ENCODE measurements at places on chromosomes 5 and 9.
A peak's percentile ranks its signal among the peaks of the same experiment; 100 is the strongest.

DNA sequence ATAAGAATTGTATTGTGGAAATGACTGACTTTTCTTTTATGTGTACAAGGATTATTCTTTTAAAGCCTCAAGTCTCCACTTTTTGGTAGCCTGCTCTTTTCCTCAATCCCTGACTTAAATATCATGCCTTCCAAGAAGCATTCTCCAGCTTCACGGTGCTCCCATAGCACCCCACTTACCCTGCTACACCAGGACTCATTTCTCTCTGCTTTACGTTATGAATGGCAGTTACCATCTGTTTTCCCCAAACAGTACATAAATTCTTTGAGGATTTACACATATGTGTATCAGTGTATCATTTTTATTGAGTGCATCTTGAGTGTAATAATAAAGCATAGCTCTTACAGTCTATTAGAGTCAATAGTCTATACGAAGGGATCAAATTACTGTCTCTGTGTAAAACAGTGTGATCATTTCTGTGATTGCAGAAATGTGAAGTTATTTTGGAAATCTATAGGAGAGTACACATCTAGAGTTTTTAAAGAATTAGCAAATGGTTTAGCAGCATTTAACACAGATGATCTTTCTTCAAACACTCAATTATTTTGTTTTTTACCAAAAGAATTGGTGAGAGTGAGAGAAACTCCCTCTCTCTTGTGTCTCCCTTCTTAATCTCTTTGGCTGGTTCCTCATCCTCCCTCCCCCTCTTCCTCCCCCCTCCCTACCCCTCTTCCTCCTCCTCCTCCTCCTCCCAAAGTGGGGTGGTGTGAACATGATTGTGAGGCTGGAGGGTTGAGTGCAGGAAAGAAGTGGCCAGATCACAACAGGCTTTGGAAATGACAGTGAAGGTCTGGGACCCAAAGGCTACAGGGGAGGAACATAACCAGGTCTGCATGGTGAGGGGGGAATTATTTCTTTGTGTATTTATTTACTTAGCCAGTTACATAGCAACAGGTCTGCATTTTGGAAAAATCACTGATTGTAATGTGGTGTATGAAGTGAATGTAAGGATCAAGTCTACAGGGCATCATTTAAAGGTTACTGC, 27.6 kb upstream of the ECM2 start:
- DNase-seq = no peak

GRCh38 chr9:25935188-25935587, 256.9 kb upstream of the TUSC1 start:
- no peak for DNase-seq

DNA sequence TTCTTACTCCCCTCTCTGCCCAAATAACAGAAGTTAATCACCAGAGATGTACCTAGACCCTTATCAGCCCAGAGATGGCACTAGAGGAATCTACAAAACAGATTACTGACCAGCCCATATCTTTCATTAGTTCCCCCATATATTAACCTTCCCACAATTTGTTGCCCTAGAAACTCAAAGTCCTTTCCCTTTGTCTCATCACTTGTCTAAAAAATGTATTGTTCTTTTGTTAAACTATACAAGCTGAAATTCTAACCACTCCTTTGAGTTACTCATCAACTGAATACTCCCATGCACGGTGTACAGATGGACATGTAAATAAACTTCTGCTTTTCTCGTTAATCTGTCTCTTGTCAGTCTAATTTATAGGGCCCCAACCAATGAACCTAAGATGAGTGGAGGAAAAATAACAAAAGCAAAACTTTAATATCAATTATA, 130.9 kb downstream of the CCDC192 start:
- peak; percentile 33 for DNase-seq

DNA sequence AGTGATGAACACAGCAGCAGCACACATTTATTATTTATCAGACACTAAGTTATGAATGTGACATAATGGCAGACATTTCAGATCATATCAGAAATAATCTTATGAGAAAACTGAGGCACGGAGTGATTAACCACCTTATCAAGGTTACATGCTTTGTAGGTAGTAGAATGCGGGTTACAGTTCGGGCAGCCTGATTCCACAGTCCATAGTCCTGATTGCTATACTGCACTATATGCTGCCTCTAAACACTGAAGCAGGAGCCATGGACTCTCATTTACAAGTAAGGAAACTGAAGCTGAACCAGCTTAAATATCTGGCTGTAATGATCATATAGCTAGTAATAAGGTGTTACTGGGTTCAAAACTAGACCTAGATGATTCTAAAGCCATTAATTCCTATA, 291.3 kb upstream of the ADAMTSL1 start:
- DNase-seq = no peak

DNA sequence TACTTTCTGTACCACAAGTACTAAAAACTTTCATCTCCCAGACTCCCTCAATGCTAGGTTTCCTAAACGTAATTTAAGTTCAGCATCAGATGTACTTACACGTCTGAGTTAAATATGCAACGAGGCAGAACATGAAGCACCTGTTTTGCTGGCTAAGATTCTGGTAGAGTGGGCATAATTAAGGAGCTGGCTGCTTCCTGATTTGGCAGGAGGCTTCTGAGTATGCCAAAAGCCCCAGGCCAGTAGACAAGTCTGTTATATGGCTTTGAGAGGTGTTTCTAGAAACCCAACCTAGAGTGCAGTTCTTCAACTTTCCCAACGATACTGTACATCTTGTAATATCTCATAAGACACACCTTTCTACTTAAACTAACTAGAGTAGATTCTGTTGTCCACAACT, 13.6 kb downstream of the TICAM2 start:
- DNase-seq = no peak

- no peak for DNase-seq
Observed at GRCh38 chr5:60535198-60535597, 164.8 kb downstream of the DEPDC1B start.

DNA sequence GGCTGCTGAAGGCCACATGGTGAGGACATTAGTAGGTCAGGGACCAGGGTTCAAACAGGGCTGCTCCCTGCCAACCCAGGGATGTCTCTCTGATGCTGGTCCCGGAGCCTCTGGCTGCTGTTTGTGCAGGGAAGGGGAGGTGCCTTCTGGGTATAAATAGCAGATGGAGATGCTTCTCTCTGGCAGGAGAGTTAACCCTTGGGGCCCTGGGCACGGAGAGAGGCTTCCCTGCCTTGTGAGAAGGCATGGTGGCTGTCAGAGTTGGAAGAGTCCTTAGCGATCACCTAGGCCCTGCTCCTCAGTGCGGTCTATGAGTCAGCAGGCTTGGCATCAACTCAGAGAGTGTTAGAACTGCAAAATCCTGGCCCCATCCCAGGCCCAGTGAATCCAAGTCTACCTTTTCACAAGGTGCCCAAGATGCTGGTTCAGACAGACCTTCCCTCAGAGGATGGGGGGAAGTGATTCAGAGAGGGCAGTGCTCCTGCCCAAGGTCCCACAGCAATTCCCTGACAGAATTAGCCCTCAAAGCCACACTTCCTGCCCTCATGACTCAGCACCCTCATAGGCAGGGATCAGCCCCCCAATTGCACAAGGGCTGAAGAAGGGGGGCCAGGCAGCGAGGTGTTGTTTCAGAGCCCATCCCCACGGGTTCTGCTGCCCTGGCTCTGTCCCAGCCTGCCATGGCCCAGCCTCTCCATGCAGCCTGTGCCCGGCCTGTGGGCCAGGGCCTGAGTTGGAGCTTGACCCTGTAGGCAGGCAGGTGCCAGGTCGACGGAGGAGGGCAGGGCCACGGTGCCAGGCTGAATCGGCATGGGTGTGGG, 25.6 kb downstream of the CAMK2A start:
- no peak for DNase-seq

- DNase-seq = no peak
Observed at GRCh38 chr5:138890644-138891043, 15.5 kb upstream of the LRRTM2 start.

- no peak for DNase-seq
Observed at GRCh38 chr9:6506571-6506970, 93.6 kb downstream of the UHRF2 start.

GRCh38 chr9:128405780-128406171, 14.9 kb upstream of the CERCAM start:
- no peak for DNase-seq

- DNase-seq = no peak
Observed at GRCh38 chr5:156794687-156795086, 55.4 kb upstream of the PPP1R2B start.

GRCh38 chr5:38162625-38163024, 95.7 kb upstream of the EGFLAM start:
- no peak for DNase-seq
